Urinary bladder (tissue), 4 donors: ENCODE measurements at places on chromosomes 1 and 21. TPM values are rescaled to one million over a fixed set of nuclear protein-coding genes. Genes with fewer than 3 reads are reported as not detected.

ABCG1 gene
- total RNA-seq = 12.7 TPM

GRCh38 chr1:101299141-101299540 is 62.3 kb downstream of the S1PR1 start:
- DNase-seq = no peak

DNA sequence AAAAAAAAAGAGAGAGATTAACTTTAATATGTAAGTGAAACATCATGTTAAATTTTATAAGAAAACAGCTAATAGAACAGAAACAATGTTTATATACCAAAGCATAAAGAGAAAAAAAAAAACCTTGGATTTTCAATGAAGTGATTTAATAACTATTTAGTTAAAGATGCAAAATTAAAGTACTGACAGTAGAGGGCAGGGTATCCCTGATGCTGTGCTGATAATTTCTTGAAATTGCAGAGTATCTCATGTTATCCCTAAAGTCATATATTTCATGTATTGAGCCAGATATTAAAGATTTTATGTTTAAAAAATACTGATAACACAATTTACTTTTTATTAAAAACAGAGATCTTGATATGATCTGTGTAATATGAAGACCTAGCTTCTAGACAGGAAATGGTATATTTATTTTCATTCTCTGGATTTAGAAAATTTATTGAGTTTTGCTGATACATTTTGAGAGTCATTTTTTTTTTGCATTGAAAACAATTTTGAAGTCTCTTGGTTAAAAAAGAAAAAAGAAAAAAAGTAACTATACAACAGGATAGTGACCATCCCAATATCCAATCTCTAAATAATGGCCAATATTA is 273.2 kb downstream of the USP25 start:
- DNase-seq = no peak

DNA sequence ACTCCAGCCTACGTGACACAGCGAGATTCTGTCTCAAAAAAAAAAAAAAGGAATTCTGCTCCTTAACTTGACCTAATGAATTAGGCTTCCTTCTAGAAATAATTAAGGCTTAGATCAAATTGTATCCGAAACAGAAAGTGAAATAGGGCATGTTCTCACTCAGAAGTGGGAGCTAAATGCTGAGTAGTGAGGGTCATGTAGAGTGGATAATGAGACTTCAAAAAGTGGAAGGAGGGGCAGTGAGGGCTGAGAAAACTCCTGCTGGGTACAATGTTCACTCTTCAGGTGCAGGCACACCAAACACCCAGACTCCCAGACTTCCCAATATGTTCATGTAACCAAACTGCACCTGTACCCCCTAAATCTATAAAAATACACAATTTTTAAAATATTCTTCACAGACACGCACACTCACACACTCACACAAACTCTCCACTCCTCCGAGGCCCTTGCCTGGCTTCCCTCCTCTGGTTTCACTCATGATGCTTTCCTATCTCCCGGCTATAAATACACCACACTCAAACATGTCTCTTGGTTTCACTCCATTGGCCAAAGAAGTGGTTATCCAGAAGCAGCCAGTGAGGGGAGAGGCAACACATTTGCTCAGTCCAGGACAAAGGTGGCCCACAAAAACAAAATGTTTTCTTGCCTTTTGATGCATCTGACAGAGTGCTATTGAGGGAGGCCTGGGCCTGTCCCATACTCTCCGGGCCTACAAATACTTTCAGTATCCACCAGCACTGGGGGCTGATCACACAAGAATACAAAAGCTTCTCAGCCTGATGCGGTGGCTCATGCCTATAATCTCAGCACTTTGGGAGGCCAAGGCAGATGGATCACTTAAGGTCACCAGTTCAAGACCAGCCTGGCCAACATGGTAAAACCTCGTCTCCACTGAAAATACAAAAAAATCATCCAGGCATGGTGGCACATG is 249.2 kb downstream of the TOMM20 start:
- no peak for DNase-seq

DNA sequence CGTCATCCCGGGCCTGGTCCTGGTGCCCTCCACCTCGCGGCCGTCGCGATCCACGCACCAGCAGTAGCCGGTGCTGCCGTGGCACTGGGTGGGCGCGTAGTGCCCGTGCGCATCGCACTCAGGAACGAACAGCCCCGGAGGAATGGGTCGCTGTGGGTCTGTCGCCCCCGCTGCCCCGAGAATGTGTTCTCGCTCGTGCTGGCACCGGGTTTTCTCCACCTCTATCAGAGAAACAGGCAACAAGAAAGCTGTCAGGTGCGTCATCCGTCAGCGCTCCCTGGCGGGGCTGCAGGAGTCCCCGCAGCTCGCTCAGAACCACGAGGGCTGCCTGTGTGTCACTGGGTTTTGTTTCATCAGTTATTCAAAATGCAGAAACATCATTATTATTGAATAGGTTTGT is 71.2 kb downstream of the NID1 start:
- DNase-seq = no peak

GRCh38 chr1:35449334-35450008 is 107.7 kb downstream of the KIAA0319L start:
- no peak for DNase-seq

LMX1A gene
- 0.42 TPM for total RNA-seq

DNA sequence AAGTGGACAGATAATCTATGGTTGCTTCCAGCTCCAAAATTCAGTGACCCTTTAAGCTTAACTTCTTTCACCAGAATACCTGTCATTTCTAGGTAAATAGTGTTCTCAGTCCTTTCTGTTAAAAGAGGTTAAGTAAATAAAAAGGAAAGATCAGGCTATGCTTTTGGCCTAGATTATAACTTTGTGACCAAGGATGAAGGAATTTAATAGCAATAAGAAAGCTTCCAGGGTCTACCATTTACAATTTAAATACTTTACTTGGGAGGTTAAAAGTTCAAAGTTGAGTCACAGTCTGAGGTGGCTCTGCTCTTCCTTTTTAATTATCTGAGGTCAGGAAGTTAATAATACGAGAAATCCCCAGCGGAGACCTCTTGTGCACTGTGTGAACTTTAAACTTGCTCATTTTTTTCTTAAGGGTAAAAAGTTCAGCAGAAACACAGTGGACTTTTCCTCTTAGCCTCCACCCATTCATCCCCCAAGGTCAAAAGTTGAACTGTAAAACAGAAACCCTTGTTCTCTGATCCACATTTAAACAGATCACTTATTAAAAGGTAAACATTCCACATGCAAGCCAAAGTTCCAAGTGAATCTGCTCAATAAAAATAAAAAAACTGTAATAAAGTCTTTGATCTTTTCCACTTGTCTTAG is 187.1 kb downstream of the NRIP1 start:
- DNase-seq = no peak

GRCh38 chr1:169115891-169116585 is 9.5 kb downstream of the ATP1B1 start:
- no peak for DNase-seq

MYCL gene
- 35.1 TPM for total RNA-seq

- no peak for DNase-seq
Measured at GRCh38 chr1:99603699-99604560, 42.0 kb upstream of the PALMD start.

- DNase-seq = no peak
Measured at GRCh38 chr1:26171084-26172072, at the start of gene ZNF593OS. ZNF593OS (minus strand) TSS chr1:26171832; CDS start chr1:26171661, 171 bp downstream.

GRCh38 chr1:165284454-165284853 is 72.1 kb downstream of the LMX1A start:
- no peak for DNase-seq

GRCh38 chr1:157496121-157496526 is 56.2 kb downstream of the FCRL5 start:
- DNase-seq = no peak

DNA sequence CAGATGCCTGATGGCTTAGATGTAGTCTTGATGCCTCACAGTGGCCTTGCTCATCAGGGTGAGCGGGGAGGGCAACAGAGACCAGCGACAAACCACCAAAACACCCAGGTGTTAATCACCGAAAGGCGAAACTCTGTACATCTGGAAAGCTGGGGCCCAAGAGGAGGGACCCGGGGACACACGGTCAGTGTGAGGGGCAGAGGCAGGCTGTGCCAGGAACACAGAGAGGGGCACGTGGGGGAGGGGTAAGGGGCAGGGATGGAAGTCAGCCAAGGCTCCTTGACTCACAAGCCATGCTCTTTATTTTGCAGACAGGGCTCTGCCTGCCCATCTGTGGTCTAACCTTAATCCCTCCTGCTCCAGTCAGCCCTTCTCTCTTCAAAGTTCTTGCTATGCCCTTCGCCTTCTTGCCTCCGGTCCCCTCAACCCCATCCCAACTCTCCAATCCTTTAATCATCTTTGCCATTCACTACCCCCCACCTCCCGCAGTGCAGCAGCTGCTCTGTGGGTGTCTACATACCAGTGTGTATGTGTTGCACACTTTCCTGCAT is 4.3 kb downstream of the MEF2D start:
- DNase-seq = no peak

GNG4 gene
- total RNA-seq = 2.3 TPM

NR1I3 gene
- not detected for total RNA-seq

TFF3 gene
- total RNA-seq = 6.8 TPM

DNA sequence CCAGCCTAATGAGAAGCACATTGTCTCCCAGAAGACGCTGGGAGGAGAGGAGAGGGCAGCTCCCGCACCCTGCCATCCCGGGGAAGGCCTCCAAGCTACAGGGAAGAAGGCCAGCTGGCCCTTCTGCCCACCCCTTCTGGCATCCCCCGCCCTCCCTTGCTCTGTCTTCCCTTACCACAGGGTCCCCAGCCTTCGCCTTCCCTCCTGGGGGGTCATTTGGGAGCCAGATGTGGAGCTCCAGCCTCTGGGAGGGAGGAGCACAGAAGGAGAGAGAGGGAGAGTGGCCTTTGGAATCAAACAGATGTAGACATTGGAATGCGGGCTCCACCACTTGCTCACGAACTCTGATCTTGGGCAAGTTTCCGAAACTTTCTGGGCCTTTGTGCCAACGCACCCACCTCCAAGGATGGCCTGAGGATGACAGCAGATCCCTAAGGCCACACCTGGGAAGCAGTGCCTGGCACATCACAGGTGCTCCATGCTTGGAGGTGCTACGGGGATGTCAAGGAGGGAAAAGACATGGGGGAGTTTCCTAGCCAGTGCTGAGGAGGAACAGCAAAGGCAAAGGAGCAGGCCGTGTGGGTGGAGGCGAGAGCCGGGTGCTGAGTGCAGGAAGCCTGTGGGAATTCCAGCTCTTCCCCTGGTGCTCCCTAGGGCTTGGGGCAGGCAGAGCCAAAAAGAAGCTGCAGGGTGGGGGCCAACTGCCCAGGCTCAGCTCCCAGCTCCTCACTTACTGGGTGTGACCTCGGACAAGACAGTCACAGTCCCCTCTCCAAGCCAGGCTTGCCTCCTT is 23.1 kb upstream of the RSPO1 start:
- no peak for DNase-seq

GRCh38 chr1:113898241-113898814 is 6.3 kb downstream of the AP4B1 start:
- no peak for DNase-seq

GRCh38 chr21:17753736-17754135 is 65.4 kb downstream of the C21orf91 start:
- no peak for DNase-seq
